CD4-positive, alpha-beta T cell treated with Interleukin-1 beta for 1 hour (primary cell): ENCODE measurements at places on chromosomes 5 and 9.

GRCh38 chr9:88243736-88244135 is 105.5 kb upstream of the SPATA31C2 start:
- DNase-seq, result no peak

GRCh38 chr9:121885345-121885901 is 207.7 kb downstream of the TTLL11 start:
- no peak for DNase-seq

DNA sequence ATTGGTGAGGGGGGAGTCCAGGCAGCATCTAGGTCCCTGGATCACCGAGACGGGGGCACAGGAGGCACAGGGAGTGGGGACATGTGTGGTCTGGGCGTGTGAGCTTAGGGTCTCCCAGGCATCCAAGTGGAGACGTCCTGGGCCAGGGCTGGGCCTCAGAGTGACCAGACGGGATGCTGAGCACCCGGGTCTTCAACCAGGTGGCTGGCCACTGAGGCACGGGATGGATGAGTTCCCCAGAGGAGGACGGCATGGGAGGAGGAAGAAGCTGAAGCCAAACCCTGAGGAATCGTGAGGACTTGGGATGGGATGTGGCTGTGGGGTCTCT is 88.0 kb downstream of the LMX1B start:
- DNase-seq, result no peak

DNA sequence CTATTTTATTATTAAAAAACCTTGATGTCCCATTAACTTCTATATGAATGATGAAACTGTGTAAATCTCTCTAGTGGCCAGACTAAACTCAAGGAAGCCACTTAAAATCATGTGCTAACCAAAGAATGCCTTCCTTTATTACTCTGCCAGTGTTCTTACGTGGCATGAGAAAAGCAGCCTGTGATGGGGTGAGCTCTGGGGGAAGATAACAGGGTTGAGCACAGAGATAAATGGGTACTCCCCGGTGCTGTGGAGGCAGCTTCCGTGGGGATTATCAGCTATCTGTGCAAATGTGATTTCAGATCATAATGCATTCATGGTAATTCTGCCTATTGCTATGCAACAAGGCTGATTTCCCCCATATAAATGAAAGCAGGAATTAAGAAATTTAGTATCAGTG is 181.3 kb downstream of the CAVIN4 start:
- no peak for DNase-seq

GRCh38 chr9:15909297-15909696 is 356.5 kb downstream of the CCDC171 start:
- no peak for DNase-seq

DNA sequence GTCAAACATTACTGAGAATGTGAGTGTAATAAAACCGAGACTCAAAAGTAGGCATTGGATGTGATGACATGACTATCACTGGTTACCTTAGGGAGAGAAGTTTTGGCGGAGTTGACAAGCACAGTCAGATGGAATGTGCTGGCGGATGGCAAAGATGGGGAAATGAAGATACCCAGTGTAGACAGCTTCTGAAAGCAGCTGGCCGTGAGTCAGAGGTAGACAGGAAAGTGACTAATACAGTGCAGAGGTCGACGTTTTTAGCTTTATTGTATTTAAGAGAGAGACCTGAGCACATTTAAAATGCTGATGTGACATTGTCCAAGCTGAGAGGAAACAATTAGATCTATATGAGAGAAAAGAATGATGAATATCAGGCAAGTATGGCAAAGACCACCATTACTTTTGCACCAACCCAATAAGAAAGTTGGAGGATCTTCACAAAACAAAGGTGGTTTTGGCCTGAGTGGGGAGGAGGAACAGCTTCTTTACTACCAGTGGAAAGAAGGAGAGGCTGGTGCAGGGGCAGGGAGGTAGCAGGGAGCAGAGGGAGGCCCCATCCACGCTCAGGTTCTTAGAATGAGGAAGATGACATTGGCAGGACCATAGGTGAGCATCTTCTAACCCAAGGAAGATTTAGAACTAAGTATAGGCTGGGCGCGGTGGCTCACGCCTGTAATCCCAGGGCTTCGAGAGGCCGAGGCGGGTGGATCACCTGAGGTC is 36.7 kb upstream of the KCNIP1 start:
- peak; percentile 63 for DNase-seq

GRCh38 chr5:112681481-112681908 is 56.2 kb upstream of the APC start:
- no peak for DNase-seq

DNA sequence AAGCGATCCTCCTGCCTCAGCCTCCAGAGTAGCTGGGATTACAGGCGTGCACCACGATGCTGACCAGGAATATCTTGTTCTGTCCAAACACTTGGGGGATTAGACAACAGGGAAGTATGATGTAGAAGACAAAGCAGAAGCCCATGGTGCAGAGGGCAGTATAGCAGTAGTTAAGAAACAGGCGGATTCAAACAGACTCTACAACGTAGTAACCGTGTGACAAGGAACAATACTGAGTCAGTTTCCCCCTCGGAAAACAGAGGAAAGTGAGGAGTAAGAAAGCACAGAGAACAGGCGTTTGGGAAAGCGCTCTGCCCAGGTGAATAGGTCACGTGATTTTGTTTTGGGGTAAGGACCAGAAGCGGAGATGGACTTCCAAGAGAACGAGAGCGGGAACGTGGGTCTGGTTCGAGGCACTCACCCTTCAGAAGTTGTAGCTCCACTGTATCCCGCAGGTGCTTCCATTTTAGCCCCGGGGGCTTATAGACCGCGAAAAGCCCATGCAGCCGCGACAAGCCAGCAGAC is 306 bp downstream of the TRUB2 start:
- DNase-seq, result no peak

- DNase-seq, result no peak
These were observed 6.4 kb downstream of the NOP16 start for GRCh38 chr5:176381979-176382378.

DNA sequence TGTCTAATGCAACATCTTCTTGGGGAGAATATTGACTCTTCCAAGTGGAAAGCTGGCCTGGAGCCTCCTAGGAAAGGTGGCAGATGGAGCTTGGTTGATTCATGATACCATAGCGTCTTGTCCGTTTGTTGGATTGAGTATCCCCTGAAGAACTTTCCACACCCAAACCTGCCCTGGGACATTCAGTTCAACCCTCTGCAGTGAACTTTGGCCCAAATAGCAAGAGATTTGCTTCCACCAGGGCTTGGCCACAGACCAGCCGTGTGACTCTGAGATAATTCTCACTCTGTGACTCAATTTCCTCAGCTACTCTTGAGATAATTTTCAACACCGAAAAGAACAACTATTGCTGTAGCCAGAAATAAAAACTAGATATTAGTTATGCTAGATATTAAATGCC is 108.0 kb upstream of the RAD23B start:
- DNase-seq, result no peak

- DNase-seq, result no peak
These were observed 163.7 kb downstream of the ALDH1A1 start for GRCh38 chr9:72788966-72789735.

GRCh38 chr9:130579738-130580463 is 524 bp downstream of the FUBP3 start:
- no peak for DNase-seq

GRCh38 chr5:82918311-82919031 is 158.7 kb downstream of the TMEM167A start:
- DNase-seq, result no peak

GRCh38 chr5:116495786-116496357 is 78.8 kb downstream of the SEMA6A start:
- no peak for DNase-seq

DNA sequence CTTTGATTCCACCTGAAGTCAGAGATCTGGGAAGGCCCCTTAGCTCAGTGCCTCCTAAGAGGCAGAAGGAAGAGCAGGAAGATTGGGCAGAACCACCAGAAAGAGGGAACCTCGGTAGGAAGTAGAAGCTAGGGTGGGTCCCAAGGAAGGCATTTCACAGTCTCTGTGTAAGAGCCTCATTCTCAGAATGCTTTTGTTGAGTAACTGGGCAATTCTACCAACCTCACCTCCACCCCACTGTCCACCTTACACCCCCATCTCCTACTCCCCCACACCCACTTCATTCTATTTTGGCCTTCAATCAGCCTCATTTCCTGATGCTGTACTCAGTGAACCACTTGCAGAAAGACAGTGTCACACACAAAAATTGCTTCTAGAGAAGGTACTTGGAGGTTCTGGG is 3.5 kb downstream of the HBEGF start:
- no peak for DNase-seq

GRCh38 chr5:179177711-179178575 is 117.8 kb downstream of the ZNF354C start:
- DNase-seq, result no peak

GRCh38 chr9:38042626-38043357 is 26.2 kb downstream of the SHB start:
- no peak for DNase-seq

DNA sequence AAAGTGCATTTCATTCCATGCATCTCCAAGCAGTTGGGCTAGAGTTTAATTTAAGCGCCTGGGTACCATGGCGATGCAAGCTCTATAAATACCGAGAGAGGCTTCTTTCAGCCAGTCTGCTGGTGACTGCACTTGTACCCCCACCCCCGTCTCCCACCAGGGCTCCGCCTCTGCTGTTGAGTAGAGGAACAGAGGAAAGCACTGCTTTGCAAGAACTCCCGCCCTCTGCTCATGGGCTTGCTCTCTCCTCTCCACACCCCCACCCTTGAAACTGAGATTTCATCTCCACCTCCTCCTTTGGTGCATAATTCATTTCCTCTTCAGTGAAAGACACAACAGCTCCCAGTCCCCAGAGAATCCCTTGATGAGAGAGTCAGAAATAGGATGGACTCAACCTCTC is 5.1 kb upstream of the WWC1 start:
- no peak for DNase-seq

- no peak for DNase-seq
These were observed 20.6 kb downstream of the NTNG2 start for GRCh38 chr9:132182314-132183091.

- DNase-seq, result no peak
These were observed 221.3 kb upstream of the FTMT start for GRCh38 chr5:121630402-121630801.

DNA sequence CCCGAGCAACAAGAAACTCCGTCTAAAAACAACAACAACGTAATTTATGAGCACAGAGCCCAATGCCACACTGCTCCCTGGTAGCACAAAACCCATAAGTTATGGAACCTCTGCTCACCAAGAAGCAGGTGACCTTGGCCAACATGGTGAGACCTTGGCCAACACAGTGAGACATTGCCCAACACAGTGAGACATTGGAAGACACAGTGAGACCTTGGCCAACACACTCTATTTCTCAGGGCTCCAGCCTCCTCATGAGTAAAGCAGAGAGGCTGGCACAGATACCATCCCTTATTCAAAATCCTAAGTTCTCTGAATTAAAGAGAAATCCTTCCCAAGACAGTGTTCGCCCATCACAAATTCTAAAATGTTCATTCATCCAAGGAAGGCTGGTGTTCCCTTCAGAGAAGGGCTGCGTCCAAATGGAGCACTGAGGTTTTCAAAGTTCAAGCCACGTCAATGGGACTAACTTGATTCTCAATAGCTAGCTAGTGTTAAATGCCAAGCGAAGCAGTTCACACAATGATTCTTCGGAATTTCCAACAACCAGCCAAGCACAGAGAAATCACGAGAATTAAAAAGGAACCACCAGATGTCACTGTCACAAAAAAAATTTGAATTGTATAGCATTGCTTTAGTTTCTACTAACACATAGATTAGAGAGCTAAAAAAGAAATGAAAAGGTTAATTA is 29.5 kb downstream of the TTC39B start:
- DNase-seq, result peak; percentile 40

DNA sequence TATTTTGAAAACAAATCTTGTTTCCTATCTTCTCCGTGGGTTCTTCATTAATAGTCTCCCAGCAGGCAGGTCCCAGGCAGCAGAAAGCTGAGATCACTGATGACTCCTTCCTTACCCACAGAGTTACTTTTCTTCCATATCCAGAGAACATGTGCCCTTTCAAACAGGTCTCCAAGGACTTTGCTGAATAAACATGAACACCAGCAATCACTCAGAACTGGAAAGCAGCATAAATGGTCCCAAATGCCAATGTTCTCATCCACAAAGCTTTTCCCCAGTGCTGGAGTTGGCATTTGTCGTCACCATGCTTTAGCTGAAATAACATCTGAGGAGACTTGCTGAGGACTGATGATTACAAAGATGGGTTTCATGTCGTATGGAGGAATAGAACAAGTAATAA is 134.0 kb downstream of the YIPF5 start:
- DNase-seq, result no peak

- no peak for DNase-seq
These were observed 13.7 kb upstream of the CXCL14 start for GRCh38 chr5:135592312-135593045.

- no peak for DNase-seq
These were observed 32.7 kb downstream of the PKD2L2 start for GRCh38 chr5:137921931-137922330.

DNA sequence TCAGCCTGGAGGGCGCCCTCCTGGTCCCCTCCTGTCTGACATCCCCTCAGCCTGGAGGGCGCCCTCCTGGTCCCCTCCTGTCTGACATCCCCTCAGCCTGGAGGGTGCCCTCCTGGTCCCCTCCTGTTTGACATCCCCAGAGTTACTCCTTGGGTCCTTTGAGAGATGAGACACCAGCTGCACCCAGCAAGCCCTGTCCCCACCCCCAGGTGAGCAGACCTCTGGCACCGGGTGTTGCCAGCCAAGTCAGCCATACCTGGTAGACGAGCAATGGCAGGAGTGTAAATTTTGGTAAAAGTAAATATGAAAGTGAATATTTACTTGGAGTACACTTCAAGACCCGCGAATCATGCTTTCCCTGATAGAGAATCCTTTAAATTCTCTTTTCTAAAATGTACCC is 25.4 kb downstream of the EXOC3 start:
- no peak for DNase-seq

- DNase-seq, result no peak
These were observed 135.1 kb upstream of the ERCC6L2 start for GRCh38 chr9:95740217-95741004.
